ENCODE measurements at places on chromosomes 12 and 14.

DNA sequence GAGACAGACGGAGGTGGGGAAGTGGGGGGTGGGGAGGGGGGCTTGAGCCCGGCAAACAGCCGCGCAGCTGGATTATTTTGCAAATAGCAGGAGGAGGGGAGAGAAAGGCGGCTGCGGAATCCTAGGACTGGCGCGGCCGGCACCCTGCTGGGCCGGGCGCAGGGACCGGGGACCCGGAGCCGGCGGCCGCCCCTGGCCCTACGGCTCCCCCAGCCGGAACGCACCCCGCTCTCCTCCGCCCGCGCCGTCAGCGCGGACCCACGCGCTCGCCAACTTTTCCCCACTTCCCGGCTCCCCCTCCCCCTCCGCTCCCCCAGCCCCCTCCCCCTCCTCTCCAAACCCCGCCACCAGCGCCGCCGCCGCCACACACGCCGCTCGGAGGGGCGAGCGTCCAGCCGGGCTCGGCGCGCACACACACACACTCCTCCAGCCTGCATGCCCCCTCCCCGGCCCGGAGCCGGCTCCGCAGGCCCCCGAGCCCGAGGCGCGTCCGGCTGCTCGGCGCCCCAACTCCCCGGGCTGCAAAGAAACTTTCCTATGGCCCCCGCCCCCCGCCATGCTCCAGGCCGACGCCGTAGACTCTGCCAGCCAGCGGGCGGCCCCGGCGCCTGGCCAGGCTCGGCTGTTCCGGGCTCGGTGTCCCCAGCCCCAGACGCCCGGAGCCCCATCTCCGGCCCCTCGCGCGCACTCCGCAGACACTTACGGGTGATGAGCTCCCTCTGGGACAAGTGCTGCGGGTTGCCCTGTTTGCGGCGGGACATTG is 1.4 kb downstream of the BCL11B start:
- DNase-seq: no peak

DNA sequence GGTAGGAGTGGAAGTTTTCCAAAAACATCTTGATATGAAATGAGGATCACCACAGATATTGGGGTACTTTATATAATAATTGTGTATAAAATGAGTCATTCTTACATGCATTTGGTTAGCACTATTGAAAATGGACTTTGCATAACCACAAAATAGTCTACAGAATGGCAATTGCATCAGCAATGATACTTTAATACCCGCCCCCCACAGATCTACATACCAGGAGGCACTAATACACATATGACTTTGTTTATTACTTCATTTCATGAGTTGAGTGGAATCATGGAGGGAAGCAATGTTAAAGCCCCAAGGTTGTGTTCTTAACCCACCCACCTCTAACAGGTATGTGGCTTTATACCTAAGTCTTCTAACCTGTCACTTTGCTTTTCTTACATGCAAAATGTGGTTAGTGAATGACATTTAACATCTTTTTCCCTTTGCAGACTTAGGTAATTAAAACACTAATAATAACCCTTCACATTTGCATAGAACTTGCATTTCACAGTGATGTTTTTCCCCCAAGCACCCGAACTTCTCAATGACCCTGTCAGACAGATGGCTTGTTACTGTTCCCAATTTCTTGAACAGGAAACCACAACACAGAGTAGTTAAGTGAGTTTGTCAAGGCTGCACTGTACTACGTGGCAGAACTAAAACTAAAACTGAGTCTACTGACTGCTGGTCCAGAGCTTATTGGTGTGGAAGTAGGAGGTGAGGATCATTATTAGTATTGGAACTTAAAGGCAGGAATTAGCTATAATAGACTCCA is 101.9 kb downstream of the NPAS3 start:
- no peak for DNase-seq

- no peak for DNase-seq
Measured at GRCh38 chr14:96017882-96018281, 21.3 kb upstream of the C14orf132 start.

DNA sequence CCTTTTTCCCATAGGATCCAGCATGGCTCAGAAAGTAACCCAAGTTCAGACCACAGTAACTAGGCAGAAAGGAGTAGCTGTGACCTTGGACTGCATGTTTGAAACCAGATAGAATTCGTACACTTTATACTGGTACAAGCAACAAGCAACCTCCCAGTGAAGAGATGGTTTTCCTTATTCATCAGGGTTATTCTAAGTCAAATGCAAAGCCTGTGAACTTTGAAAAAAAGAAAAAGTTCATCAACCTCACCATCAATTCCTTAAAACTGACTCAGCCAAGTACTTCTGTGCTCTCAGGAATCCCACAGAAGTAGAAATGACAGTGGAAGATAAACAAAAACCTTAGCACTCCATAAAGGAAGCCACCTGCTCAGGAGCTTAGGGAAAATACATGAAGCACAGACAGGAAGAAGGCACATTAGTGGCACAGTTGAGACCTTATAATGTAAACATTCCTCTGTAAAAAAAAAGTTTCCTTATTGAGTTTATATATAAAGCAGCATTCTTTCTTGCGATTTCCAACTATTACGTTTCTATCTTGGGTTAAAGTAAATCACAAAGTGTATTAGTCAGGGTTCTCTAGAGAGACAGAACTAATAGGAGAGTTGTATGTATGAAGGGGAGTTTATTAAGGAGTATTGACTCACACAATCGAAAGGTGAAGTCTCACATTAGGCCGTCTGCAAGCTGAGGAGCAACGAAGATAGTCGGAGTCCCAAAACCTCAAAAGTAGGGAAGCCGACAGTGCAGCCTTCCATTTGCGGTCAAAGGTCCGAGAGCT is 398.4 kb downstream of the DAD1 start:
- DNase-seq: no peak

- DNase-seq: no peak
Measured at GRCh38 chr14:65369560-65369959, 43.0 kb upstream of the FUT8 start.

GRCh38 chr12:110743571-110744093 is 941 bp upstream of the PPP1CC start:
- no peak for DNase-seq

GRCh38 chr14:74981833-74982232 is 20.9 kb upstream of the EIF2B2 start:
- DNase-seq: no peak

DNA sequence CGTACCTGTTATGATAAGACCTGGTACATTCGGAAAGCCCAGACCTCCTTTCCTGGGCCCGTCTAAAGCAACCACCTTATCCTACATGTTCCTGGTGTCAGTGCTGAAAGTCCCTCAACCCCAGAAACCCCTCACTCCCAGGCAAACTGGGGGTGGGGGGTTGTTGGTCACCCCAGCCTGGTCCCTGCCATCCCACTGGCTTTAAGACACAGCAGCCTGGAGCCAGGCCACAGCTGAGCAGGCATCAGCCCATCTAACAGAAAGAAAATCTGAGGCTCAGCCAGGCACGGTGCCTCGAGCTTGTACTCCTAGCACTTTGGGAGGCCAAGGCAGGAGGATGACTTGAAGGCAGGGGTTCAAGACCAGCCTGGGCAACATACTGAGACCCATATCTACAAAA is 4.5 kb downstream of the SELPLG start:
- DNase-seq: no peak

DNA sequence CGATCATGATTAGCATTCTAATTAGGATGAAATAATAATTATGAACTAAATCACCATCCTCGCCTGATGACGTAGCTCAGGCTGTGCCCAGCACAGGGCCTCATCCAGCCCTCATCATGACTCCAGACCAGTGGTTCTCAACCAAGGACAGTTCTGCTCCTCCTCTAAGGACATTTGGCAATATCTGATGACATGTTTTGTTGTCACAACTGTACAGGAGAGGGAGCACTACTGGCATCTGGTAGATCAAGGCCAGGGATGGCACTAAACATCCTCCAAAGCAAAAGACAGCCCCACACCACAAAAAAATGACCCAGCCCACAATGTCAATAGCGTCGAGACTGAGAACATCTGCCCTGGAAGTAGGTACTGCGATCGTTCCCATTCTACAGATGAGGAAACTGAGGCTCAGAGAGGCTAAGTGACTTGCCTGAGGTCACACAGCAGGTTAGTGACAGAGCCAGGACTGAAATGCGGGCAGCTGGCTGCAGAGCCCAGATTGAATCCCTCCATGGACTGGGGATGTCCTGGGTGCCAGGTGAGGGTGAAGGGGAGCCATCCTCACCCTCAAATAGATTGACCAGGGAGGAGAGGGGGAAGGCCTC is 15.5 kb downstream of the TRPV4 start:
- no peak for DNase-seq

- DNase-seq: no peak
Measured at GRCh38 chr12:49535921-49536525, 2.8 kb upstream of the KCNH3 start.

GRCh38 chr12:101909646-101910045 is 32.3 kb downstream of the DRAM1 start:
- no peak for DNase-seq

GRCh38 chr12:11773889-11774677 is 124.6 kb downstream of the ETV6 start:
- DNase-seq: no peak

- no peak for DNase-seq
Measured at GRCh38 chr12:115988212-115988611, 289.3 kb downstream of the MED13L start.

GRCh38 chr12:85626001-85626783 is 210.0 kb downstream of the RASSF9 start:
- DNase-seq: no peak

DNA sequence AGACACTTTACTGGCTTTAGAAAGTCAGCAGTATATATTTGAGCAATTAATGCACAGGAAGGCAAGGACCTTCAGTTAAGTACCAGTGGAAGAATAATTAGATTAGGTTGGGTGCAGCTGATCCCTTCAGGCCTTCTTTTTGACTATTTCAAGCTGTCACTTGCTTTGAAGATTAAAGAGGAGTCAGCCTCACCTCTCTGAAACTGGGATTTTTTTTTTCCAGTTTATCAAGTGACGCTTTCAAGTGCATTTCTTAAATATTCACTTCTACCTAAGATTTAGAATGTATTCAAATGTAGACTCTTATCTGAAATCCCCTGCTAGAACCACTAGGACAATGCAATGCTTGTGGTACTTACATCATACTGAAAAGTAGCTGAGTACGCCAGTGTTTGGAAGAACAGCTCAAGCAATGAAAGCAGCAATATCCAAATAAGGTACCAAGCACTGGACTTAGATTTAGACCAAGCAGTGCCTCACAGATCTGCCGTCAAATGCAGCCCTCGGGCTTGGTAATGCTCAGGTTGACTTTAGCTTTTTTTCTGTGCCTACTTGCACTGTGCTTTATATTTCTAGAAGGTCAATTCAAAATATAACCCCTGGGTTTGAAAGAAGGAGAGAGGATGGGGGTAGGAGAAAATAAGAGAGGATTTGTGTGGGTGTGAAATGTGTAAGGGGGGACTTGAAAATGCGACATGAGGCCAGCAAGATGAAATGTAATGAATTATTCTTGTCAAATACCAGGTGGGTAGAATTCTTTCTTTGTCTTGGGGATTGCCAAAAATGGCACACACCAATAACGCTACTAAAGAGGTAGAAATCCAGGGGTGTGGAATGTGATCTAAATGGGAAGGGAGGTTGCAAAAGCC is 3.7 kb upstream of the FERMT2 start:
- no peak for DNase-seq

All from effector CD8-positive, alpha-beta T cell (primary cell).